ENCODE measurements at places on chromosomes 6 and 20. TPM values are rescaled to one million over a fixed set of nuclear protein-coding genes. Genes with fewer than 3 reads are reported as not detected.

DNA sequence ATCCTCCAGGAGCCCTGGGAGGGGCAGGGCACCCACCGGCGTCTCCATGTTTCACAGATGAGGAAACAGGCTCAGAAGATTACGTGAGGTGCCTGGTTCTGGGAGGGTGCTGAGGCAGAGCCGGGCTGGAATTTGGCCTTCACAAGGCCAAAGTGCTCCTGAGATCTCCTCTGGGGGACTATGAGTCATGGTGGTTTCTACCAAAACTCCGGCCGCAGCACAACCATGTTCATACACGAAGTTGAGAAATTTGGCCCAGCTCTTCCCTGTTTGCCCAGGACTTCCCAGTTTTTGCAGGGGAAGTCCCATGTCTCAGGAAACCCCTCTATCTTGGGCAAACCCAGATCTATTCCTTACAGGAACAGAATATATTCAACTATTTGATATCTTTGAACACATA, 172.9 kb upstream of the CDYL start:
- H3K4me1 ChIP-seq, result no peaks in the 10 kb centered on the region
- H3K27me3 ChIP-seq, result no peaks in the 10 kb centered on the region
- no peak overlapping the region for H3K27ac ChIP-seq
- H3K36me3 ChIP-seq, result no peaks in the 10 kb centered on the region
- DNase-seq, result no peak

GRCh38 chr20:49999329-49999728, 16.5 kb downstream of the SNAI1 start:
- no peak overlapping the region for H3K4me3 ChIP-seq
- H3K36me3 ChIP-seq, result no peaks in the 10 kb centered on the region
- H3K27me3 ChIP-seq, result no peaks in the 10 kb centered on the region
- DNase-seq, result no peak
- H3K4me1 ChIP-seq, result no peaks in the 10 kb centered on the region
- no peak overlapping the region for H3K27ac ChIP-seq

GRCh38 chr6:2507521-2508037, 243.1 kb downstream of the MYLK4 start:
- H3K27me3 ChIP-seq, result no peaks in the 10 kb centered on the region
- no peak for DNase-seq
- no peak overlapping the region for H3K4me3 ChIP-seq
- no peak overlapping the region for H3K27ac ChIP-seq
- H3K36me3 ChIP-seq, result no peaks in the 10 kb centered on the region
- no peaks in the 10 kb centered on the region for H3K4me1 ChIP-seq

The RAB22A gene
- 6.0 TPM for total RNA-seq

DNA sequence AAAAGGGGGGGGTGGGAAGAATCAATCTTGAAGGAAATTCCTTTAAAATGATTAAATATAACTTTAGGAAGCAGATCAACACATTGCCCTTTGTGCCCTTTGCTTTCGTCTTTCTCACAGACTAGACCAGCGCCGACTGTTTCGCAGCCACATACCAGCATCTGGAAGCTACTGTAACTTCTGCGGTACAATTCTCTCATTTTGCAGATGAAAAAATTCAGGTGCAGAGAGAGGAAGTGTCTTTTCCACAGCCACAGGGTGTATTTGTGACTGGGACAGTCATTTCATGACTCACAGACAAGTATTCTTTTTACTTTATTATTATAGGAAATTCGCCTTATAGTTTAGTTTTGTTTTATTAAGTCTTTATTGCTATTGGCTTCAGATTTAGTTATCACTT, 84.2 kb downstream of the UST start:
- H3K27ac ChIP-seq, result no peak overlapping the region
- no peaks in the 10 kb centered on the region for H3K36me3 ChIP-seq
- no peaks in the 10 kb centered on the region for H3K27me3 ChIP-seq
- no peak overlapping the region for H3K4me3 ChIP-seq
- peaks cover 41% of the 10 kb centered on the region for H3K4me1 ChIP-seq

The SMOC2 gene
- total RNA-seq, result 6.5 TPM
